NK-92 treated with Interleukin-12 subunit alpha and Interleukin-12 subunit beta, amount 100 ng/mL, for 24 hours (cell line): ENCODE measurements at places on chromosomes 1 and 21.

- no peak for DNase-seq
Measured at GRCh38 chr1:184072376-184072775, 20.8 kb downstream of the TSEN15 start.

DNA sequence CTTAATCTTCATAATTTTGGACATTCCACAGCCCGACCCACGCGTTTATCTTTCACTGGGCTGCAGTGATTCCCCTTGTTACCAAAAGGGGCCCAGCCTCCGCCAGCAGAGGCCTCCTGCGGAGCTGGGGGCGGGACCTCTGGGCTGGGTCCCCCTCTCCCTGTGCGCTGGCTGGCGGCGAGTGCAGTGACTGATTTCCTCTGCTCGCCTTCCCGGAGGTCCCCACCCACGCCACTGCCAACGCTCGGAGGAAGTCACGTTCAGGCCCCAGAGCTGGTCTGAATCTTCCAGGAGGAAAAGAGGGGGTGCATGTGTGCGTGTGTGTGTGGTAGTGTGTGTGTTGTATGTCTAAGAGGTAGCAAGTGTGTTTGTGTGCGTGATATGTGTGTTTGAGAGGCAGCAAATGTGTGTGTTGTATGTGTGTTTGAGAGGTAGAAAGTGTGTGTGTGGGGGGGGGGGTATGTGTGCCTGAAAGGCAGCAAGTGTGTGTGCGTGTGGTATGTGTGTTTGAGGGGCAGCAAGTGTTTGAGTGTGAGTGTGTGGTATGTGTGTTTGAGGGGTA, 35.0 kb upstream of the JAK1 start:
- no peak for DNase-seq

DNA sequence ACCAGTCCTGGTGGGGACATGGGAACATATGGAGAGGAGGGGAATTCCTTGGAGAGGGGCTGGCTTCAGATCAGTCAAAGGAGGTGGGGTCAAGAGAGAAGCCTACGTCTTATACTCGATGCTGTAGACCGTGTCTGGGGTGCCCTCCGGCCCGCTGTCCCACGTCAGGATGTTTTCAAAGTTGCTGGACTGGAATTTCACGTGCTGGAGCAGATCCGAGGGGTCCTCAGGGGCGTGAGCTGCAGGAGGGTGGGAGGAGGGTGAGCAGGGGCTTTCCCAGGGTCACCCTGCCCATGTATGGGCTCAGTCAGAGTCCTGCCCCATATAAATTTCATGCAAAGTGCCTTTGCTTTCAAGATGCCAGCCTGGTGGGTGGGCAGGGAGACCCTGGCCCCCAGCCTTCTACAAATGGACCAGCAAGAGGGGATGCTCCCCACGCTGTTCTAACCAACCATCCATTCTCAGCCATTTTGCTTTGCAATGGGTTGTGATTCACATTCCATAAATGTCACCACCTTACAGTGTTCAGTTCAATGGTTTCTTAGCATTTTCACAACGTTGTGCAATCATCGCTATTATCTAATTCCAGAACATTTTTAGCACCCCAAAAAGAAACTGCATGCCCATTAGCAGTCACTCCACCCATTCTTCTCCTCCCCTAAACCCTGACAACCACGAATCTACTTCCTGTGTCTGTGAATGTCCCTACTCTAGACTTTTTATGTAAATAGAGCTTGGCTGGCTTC, 4.3 kb downstream of the IL22RA1 start:
- no peak for DNase-seq

DNA sequence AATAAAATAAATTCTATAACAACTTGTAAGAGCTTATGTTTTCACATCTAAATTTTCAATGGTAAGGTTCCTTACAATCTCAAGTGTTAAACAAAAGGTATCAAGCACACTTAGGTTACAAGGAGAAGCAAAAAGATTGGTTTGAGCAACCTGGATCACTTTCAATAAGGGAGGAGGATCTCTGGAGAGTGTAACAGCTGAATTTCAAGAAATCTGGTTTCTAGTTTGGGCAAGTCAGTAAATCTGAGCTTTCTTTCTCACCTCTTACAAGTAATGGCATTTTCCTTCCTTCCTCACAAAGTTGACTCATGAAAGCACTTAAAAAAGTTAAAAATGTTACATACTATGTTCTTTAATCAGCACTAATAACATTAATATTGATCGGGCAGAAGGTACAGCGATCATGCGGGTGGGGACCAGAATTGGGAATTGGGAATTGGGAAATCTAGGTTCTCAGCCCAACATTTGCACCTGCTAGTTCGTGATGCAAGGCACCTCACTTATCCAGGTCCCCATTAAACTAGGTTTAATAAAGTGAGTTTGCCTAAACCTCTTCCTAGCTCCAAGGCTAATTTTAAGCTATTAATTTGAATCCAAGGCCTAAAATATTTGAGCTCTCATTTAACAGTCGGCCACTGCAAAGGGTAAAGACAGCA, 3.1 kb downstream of the NUCKS1 start:
- no peak for DNase-seq

DNA sequence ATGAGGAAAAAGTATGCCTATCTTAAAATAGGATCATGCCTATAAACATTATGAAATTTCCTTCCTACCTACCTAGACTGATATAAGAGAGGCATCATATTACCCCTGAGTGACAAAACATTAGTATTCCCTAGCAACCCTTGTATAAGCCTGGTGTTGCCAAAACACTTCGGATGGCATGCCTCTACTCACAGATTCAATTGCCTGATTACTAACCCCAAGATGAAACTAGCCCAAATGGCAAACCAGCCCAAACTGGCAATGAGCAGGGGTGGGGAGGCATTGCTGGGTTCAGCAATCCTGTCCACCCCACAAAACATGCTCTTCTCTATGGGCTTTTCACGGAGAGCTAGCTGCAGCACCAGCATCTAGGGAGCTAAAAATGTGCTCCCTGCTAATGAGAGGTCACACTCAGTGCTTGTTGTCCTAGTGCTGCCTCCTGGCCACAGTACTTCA, 13.9 kb downstream of the PALMD start:
- no peak for DNase-seq

- DNase-seq: no peak
Measured at GRCh38 chr1:94901841-94902240, 25.1 kb downstream of the CNN3 start.

- DNase-seq: no peak
Measured at GRCh38 chr1:40303790-40304189, 13.3 kb downstream of the COL9A2 start.

DNA sequence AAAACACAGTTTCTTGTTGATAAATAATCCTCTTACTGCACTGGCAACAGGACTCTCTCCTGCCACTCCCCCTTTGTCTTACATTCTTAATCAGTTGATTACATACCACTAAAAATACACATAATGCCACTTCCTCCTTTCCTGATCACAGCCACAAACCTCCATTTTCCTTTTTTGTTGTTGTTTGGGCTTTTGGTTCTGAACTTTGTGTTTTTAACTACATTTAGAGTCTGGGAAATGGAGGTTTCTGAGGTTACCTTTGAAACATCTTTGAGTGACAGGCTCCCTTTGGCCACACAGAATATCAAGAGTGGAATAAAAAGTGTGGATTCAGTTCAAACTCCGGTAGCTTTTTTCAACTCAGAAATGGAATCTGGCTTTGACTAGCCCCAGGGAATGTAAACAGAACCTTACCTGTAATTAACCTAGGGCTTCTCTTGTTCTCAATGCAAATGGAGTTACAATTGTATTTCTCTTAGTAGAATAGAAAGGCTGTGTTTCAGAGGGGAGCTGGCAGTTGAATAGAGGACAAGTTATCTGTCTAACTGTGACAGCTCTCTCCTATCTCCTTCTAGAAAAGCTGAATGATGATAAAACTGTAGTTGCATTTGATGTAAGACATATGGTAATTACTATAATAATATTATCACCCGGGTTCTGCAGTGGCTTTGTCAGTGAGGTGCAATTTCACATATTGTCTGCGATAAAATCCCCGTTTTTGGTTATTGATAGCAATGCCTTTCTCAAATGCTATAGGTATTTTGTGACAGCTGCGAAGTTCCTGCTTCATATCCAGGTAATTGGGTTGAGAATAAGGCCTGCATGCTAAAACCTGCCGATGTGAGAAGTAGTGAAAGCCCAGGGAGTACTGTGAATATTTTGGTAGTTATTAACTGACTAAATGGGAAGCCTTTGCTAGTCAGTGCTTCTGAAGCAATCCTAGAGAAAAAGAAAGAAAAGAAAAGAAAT, 66.9 kb downstream of the ST6GALNAC5 start:
- no peak for DNase-seq

- no peak for DNase-seq
Measured at GRCh38 chr1:215625949-215626348, 58.8 kb downstream of the KCTD3 start.

- no peak for DNase-seq
Measured at GRCh38 chr21:31988492-31989290, 115.9 kb downstream of the HUNK start.

DNA sequence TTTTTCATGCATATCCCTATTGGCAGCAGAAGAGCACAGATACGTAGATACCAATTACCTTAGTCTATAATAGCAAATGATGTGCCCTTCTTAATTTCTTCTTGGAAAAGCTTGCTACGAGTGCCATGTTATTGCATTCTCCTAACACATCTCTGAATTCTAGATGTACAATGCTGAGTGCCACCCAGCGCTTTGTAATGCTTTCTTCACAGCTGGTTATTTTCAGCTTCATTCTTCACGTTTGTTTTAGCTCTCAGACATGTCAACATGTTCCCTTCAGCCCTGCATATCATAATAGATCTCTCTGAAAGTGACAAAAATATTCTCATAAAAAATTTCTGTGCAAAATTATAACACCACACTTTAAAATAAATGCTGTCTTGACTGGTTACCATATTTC, 981.2 kb downstream of the TTLL7 start:
- no peak for DNase-seq

DNA sequence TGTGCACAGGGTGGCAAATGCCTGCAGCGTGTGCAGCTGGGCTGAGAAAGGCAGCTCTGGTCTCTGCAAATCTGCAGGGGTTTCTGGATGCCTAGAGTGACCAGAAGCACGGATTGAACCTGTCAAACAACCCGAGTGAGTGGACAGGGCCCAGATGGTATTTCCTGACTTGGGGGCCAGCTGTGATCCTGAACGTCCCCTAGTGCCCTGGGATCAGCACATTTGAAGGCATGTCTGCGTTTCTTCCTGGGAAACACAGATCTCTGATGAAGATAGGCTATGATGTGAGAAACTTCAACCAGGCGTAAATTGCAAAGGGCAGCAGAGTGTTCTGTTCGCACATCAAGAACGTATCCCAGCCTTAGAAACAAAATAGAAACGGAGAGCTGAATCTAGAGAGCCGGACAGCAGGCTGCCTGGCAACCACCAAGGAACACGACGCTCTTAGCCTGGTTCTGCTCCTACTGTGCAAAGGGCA, 163.1 kb downstream of the KCNJ6 start:
- no peak for DNase-seq

DNA sequence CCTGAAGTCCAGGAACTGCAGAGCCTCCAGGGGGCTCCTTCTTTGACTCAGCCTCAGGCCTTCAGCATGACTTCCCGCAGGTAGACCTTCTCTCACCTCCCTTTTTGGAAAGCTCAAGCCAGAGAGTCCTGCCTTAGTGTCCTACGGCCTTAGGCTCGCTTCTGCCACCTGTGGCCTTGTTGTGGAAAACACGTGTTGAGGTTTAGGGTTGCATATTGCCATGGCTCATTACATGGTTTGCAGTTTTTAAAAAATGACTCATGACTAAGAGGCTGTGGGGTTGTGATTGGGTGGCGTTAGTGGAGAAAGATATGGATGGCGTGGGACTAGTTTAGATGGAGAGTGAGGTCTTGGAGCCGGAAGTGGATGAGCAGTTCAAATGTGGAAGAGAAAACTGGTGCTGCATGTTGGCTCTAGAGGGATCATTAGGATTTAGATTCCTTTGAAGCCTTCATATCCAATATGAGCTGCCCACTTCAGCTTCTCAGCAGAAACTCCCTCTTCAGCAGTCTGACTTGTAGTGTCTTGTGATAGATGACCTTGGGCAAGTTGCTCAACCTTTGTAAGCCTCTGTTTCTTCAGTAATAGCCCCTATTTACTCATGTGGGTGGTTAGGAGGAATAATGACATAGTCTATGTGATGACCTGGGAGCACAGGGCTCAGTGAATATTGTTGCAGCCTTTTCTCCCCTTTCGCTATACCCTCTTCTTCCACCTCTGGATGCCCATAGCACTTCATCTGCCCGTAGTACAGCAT, 6.5 kb upstream of the FGGY start:
- peak; percentile 7 for DNase-seq

DNA sequence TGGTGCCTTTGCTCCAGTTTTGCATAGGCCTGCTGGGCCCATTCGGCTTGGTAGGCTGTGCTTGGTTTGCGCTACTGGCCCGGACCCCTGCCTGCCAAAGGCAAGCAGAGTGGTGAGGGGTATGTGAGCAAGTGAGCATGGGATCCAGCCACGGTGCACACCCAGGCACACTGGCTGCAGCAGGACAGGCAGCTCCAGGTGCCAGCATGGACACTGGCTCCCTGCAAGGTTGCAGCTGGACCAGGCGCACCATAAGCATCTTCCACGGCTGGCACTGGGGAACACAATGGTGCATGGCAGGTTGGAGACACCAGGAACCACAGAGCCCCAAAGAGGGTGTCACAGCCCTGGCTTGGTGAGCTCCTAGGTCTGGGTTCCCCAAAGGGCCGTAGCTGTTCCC, 693.5 kb upstream of the PTBP2 start:
- DNase-seq: no peak

DNA sequence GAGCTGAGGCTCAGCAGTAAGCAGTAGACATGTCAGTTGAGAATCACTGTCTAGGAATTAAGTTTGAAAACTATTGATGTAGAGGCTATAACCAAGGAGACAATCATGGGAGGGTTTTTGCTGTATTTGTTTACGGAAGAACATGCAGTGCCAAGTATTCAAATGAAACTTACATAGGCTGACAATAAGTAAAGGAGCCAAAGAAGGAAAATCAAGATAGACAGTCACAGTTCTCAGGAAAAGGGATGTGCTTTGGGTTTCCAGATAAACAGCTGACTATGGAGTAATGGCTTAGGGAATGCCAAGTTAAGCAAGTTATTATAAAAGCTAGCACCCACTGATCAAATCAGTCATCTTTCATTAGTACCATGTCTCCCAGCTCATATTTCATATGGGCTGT, 21.5 kb downstream of the GNG12 start:
- no peak for DNase-seq

- DNase-seq: no peak
Measured at GRCh38 chr1:15326691-15327588, 79.9 kb downstream of the FHAD1 start.
